T-helper 2 cell treated with Interferon-gamma antibody and Interleukin-4, amounts not matched to agents 100 ng/mL and 5 ng/mL, for 36 hours (primary cell): ENCODE measurements at places on chromosomes 4 and X. TPM values are rescaled to one million over a fixed set of nuclear protein-coding genes. Genes with fewer than 3 reads are reported as not detected.

The EFHC2 gene
- total RNA-seq: 0.27 and 0.32 TPM in 2 replicates

The MAPK10 gene
- 0.27 and 0.48 TPM in 2 replicates for total RNA-seq

The NPNT gene
- not detected in 2 replicates for total RNA-seq

The ANTXR2 gene
- 26.5 and 30.3 TPM in 2 replicates for total RNA-seq

The ZNF157 gene
- 0.25 and 0.39 TPM in 2 replicates for total RNA-seq

The PPBP gene
- not detected in 2 replicates for total RNA-seq

The CLDN2 gene
- not detected in 2 replicates for total RNA-seq

The MAGEA10 gene
- not detected in 2 replicates for total RNA-seq
